ENCODE measurements at places on chromosomes 2 and 18.

DNA sequence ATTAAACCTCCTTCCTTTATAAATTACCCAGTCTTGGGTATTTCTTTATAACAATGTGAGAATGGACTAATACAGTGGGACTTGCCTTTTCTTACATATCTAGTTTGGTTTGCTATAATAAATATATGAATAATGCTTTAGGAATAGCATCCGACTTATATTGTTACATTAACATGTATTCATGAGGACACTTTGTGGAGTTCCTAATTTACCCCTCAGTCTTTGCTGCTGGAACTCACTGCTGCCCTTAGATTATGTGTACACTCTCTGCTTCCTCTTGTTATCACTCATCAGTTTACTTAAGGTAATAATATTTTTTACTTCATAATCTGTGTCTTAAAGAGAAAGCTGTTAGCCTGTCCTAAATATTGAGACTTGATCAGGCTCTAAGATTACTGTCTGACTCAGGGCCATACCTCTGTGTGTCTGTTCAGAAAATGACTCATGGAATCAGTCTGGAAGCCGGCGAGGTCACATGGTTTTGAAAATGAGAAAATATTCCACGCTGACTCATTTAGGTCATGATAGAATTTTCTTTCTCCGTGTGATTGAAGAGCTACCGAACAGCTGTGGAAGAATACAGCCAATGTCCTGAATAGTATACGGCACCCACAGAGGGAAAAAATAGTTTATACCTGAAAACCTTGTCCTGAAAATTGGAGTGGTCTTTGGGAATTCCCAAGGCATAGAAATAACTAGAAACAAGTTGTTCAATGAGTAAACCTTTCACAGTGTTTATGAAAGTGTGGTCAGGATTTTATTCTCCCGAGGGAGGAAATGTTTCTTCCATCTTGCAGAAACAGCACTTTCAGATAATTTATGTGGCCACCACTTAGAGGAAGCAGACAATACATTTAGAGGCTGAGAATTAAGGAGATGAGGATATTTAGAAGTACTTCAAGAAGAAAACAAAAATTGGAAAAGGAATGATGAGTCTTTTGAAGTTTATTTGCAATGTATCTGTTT, 156.4 kb downstream of the DSEL start:
- DNase-seq: no peak

GRCh38 chr2:100791294-100791935, 28.5 kb upstream of the NPAS2 start:
- no peak for DNase-seq

GRCh38 chr2:162029287-162029901, 44.6 kb downstream of the DPP4 start:
- no peak for DNase-seq

GRCh38 chr2:109604597-109604996, 9.2 kb downstream of the SEPTIN10 start:
- DNase-seq: no peak

DNA sequence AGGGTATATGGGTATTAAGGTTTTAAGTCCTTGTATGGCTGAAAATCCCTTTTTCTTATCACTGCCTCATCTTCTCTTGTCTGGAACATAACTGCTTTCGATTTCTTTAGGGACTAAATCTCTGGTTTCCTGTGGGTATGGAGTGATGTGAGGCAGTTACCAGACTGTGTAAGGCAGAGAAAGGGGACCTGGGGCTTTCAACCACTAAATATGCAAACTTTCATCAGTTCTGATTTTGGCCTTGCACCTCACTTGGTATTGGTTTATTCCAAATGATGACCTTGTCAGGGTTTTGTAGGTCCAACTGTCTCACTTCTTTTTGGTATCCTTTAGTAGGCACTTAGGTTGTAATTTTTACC, 9.3 kb downstream of the MAP4K4 start:
- no peak for DNase-seq

- DNase-seq: no peak
Measured at GRCh38 chr2:13522917-13523821, 806.4 kb downstream of the TRIB2 start.

GRCh38 chr2:75728614-75729419, 18.1 kb upstream of the GCFC2 start:
- DNase-seq: no peak

DNA sequence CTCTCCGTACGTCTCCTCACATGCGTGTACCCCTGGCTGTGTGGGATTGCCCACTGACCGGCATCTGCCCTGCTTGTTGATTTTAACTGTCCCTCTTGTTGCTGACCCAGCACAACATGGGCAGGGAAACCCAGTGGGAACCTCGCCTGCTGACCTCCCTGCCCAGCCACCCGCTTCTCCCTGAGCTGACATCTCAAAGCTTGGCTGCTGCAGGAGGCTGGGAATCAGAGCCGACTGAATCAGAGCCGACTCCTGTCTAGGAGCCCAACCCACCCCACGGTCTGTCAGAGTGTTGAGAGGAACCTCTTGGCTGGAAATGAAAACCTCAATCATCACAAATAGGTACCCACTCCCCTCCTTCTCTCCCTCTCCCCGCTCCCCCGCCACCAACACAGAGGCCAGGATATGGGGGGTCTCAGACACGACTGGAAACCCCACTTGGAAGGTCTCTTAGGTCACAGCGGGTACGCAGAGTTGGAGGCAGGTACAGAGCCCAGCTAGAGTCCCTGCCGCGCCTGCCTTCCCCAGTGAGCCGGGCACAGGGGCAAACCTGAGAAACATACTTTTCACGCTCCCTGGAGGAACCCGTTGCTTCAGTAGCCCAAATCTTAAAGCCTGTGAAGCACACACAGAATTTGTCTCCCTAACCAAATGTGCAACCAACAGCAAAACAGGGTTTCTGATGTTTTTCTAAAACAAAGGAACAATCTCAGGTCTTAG, 784 bp downstream of the EDAR start:
- DNase-seq: no peak

DNA sequence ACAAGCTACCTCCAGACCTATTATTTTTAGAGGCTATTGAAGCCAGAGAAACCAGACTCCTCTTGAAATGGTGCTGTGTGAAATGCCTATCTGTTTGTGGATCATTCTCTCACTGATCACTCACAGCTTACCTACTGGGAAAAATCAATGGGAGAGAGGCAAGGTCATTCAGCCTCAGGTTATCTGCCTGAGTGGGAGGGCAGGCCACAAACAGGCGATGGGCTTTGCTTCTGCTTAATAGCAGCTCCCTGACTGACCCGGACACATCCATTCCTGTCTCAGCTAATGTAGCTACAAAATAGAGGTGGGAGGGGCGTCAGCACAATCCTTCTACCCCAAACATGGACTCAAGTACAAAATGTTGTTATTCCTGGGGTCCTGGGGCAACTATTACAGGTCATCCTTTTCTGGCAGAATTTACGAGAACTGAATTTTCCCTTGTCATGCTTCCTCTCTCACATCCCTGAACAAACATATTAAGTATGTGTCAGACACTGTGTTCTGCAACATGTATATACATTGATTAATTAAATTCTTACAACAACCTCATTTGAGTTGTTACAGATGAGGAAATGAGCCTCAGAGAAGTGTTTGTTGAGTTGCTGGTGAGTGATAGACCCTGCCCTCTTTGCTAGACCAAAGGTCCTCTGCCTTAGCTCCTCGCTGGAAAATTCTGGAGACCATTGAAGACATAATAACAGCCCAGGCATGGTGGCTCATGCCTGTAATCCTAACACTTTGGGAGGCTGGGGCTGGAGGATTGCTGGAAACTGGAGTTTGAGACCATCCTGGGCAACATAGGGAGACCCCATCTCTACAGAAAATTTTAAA, 60.5 kb downstream of the CDK15 start:
- DNase-seq: no peak

DNA sequence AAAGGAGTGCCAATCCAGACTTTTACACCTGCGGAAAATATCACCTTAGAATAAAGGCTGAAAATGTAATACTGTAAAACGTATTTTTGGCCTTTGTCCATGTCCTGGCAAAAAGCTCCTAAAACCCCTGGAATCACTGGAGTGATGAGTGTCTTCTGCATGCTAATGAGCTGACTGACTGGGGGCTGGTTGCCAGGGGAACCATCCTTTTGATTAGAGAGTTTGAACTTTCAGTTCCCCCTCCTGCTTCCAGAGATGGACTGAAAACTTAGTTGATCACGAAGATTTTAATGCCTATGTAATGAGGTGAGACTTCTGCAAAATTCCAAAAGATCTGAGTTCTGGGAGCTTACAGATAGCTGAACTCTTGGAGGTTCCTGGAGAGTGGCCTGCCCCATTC, 20.5 kb downstream of the PUM2 start:
- DNase-seq: no peak

DNA sequence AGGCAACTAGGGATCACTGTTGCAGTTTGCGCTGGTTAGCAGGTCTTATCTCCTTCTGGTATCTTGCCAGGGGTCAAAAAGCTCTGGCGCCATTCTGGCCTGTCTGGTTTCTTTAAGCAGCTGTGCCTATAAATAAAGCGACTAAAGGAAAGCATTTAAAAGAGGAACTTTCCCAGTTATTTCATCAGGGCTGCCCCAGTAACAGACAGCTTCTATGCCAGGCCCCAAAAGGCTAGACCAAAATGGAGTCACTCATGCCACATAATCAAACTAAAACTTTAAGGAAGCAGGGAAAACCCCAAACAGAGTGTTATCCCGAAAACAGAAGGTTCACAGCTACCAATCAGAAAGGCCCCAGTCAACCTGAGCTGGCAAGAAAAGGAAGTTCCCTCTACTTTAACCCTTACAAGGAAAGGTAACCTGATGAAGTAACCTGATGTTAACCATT, 41.2 kb upstream of the HNRNPA3 start:
- no peak for DNase-seq

DNA sequence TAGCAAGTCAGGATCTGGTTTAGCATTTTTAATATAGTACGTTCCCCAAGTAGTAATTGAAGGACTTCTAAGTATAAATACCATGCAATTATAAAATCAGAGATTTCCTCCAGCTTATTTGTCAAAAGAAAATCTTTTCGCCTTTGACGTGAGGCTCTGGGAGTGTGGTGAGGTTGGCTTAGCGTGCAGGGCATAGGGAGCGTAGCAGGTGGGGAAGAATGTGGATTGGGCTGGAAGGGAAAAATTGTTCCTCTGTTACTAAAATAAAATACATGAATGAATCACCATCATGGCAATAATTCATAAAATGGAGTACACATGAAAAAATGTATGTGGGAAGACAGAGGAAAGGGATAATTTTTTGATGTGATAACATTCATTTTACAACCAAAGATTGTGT, 5.4 kb upstream of the IL1RL2 start:
- no peak for DNase-seq

GRCh38 chr2:10447300-10447894, 730 bp downstream of the ODC1 start:
- peak; percentile 48 for DNase-seq

GRCh38 chr2:202633470-202633869, 1.3 kb upstream of the FAM117B start:
- DNase-seq: no peak

DNA sequence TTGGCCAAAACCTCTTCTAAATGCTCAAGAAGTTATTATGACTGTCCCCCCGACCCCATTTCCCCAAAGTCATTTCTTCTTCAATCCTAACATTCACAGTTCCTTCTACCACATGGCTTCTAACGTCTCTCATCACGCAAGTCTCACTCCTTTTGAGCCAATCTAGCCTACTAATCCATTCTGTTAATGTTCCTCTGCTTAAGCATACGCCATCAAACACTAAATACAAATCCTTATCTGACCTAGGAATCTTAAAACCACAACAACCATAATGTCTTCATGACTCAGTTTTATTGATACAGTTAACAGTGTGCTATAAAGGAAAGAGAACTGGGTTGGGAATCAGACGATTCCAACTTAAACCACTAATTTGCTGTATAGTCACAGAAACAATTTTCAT, 23.9 kb downstream of the HNRNPLL start:
- no peak for DNase-seq

GRCh38 chr2:44087714-44088092, 81.0 kb upstream of the PPM1B start:
- no peak for DNase-seq

- no peak for DNase-seq
Measured at GRCh38 chr2:64838817-64839216, 150.4 kb upstream of the SLC1A4 start.

- DNase-seq: no peak
Measured at GRCh38 chr18:57542126-57542525, 44.4 kb downstream of the FECH start.

- DNase-seq: no peak
Measured at GRCh38 chr2:4635289-4635688, 931.9 kb downstream of the DCDC2C start.

- DNase-seq: no peak
Measured at GRCh38 chr2:95109260-95109659, 12.3 kb downstream of the MRPS5 start.

- no peak for DNase-seq
Measured at GRCh38 chr2:54420524-54421172, 35.5 kb upstream of the SPTBN1 start.

DNA sequence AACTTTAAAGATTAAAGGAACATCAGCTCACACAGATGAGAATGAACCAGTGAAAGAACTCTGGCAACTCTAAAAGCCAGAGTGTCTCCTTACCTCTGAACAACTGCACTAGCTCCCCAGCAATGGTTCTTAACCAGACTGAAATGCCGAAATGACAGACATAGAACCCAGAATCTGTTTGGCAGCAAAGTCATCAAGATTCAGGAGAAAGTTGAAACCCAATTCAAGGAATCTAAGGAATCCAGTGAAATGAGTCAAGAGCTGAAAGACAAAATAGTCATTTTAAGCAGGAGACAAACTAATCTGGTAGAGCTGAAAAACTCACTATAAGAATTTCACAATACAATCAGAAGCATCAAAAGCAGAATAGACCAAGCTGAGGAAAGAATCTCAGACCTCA, 72.0 kb downstream of the STRADB start:
- no peak for DNase-seq

GRCh38 chr2:62447411-62447810, 58.6 kb downstream of the TMEM17 start:
- no peak for DNase-seq

DNA sequence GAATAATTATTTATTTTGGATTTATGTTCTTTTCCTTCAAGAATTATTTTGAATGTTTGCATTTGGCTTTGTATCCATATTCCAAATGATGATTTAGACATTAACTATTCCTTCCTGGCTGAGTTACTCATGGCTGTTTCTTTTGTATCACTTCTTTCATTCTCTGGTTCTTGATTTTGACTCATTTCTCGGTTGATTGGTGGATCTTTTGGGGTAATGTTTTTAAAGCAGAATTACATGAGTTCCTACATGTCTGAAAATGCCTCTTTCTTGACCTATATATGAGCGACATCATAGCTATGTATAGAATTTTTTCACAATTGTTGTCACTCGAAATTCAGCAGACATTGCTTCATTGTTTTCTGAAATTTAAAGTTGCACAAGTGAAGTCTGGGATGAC, 39.5 kb downstream of the CYP26B1 start:
- no peak for DNase-seq

GRCh38 chr2:42770288-42771131, 6.6 kb upstream of the OXER1 start:
- no peak for DNase-seq

DNA sequence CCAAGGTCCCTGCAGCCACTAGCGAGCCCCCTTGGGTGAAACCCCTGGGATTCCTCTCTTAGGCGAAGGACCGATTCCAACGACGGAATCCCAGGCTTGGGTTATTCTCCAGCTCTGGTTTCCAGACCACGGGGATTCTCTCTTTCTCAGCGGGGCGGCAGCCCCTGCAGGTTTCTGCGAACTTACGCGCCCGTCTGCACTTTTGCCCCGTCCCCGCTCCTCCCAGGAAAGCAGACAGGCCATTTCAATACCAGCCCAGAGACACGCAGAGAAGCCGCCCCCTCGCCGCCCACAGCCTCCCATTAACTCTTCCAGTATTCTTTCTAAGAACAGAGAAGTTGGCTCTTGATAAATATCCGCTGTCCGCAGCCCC, 1.2 kb downstream of the CBLN2 start:
- DNase-seq: no peak
